ENCODE measurements at places on chromosomes 6 and 20. TPM values are rescaled to one million over a fixed set of nuclear protein-coding genes. Genes with fewer than 3 reads are reported as not detected.

The C20orf144 gene
- total RNA-seq: 0.44 TPM

GRCh38 chr6:10146715-10147451, 268.0 kb downstream of the TFAP2A start:
- DNase-seq: no peak

GRCh38 chr6:155939253-155939652, 483.6 kb upstream of the NOX3 start:
- no peak for DNase-seq

- DNase-seq: no peak
These were observed 96.0 kb downstream of the SASH1 start for GRCh38 chr6:148438632-148439031.

GRCh38 chr20:43161716-43162115, 28.0 kb downstream of the PTPRT start:
- no peak for DNase-seq

DNA sequence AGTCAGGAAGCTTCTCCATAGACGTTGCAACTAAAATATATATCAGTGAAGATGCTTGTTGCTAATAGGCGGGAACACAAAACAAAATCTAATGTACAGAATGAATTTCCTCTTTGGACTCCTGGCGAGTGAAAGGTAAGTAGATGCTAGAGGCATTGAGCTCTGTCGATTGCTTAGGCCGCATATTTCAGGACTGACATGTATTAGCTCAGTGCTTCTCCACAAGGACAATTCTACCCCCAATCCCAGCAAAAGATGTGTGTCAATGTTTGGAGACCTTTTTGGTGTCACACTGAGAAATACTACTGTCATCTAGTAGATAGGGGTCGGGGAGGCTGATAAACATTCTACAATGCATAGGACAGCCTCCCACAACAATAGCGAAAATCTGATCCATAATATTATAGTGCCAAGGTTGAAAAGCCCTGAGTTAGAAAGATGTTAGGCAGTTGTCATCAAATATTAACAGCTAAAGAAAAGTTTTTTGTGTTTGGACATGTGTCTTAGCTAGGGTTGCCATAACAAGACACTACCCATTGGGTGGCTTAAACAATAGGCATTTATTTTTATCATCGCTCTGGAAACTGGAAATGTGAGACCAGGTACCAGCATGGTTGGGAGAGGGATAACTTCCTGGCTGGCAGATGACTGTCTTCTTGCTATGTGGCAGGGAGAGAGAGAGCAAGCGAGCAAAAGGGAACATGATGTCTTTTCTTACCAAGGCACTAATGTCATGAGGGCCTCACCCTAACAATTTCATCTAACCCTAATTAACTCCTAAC, 48.0 kb upstream of the BCAS1 start:
- no peak for DNase-seq
